ENCODE measurements at places on chromosomes 7 and 10.

- peak; percentile 85 for DNase-seq
Observed at GRCh38 chr10:68208424-68209042, 23.4 kb downstream of the ATOH7 start.

DNA sequence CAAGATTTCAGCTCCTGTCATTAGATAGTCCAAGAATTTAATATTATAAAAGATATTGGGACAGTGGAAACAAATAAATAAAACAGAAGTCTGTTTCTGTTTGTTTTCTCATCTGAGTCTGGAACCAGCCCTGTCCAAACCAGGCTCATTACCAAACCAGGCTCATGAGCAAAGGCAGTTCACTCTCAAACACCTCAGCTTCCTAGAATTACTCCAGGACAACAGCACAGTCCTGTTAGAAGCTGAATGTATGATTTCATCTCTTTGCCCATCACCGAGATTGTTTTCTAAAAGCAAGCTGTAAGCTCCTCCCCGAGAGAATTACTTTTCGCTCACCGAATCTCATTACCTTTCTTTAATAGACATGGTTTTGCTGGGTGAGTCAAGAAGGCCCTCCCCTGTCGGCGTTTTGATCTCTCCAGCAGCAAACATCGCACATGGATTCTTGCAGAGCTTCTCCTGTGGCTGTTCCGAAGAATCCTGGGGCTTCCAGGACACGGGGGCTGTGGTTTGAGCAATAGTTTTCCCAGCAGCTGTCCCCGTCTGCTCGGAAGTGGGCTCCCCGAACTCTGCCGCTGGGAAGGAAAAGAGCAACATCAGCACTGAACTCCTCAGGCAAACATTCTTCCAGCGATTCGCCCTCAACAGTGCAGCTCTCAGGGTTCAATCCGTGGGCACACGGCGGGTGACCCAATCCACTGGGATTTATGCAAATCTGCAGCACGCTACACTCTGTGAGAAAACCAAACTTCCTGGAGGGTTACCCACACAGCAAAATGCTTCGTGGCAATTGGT is 112.5 kb downstream of the SVIL start:
- peak; percentile 75 for DNase-seq

- DNase-seq, result peak; percentile 92
Observed at GRCh38 chr7:5773661-5774086, 7.8 kb downstream of the RNF216 start.

DNA sequence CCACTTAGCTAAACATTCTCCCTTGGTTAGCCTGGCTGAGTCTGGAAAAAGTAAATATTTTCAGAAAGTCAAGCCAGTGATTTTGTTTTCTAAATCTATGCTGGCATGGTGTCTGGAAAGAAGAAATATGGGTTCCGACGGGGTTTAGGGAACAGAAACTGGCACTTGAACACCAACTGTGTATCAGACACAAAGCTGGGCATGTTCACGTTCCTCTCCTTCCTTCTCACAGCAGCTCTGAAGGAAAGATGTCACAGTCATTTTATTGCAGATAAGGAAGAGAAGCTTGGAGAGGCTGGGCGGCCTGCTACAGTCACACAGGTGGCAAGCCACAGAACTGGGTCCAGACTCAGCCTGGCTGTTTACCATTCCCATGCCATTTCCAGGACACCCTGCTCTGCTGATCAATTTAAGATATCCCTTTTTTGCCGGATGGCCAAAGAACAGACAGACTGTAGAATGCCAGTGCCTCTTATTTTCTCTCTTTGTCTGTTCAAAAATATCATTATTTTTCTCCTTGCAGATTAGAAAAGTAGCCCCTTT is 118.8 kb downstream of the HERPUD2 start:
- DNase-seq, result no peak

DNA sequence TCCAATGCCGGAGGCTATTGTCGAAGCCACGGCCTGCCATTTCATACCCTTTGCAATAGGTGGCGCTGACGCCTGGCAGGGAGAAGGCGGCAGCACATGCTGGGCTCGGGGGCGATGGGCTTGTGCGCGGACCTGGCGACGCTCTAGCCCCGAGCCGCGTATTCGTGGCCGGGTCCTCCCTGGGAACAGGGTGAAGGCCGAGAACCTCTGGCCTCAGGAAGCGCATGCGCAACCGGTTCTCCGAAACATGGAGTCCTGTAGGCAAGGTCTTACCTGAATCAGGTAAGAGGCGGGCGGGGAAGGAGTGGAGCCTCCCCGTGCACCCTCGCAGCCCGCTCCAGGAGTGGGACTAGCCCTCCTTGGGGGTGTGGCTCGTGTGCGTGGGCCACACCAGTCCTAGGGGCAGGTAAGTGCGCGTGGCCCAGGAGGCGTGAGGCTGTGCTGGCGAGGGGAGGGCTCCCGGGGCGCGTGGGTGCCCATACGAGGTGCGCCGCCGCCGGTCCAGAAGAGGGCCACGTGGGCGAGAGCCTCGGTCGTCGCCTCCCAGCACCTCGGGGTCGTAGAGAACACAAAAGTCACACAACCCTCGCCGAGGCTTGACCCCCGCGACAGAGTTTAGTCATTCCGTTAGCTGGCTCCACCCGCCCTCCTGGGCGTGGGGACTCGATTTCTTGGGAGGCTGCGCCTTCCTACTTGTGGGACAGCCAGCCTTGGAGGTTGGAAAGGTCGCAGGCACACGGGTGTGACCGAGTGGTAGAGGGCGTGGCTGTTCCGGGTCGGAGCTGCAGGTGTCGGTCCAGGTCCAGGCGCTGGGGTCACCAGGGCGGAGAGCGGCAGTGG is 5.6 kb upstream of the MEST start:
- peak; percentile 50 for DNase-seq

DNA sequence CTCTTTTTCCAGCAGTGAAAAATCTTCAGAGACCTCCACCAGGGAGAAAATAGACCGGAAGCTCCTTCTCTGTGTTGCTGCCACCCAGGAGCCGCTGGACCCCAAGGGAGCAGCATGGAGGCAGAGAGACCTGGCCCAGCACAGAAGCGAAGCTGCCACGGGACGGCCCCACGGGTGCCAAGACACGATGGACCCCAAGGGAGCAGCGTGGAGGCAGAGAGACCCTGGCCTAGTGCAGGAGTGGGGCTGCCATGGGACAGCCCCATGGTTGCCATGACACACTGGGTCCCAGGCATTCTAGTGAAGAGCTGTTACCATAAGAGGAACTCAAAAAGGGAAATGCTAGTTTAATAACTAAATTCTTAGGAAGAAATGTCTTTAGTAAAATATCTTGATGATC is 186.3 kb downstream of the PTPRN2 start:
- no peak for DNase-seq

- no peak for DNase-seq
Observed at GRCh38 chr7:70384024-70384423, 747.9 kb upstream of the GALNT17 start.

DNA sequence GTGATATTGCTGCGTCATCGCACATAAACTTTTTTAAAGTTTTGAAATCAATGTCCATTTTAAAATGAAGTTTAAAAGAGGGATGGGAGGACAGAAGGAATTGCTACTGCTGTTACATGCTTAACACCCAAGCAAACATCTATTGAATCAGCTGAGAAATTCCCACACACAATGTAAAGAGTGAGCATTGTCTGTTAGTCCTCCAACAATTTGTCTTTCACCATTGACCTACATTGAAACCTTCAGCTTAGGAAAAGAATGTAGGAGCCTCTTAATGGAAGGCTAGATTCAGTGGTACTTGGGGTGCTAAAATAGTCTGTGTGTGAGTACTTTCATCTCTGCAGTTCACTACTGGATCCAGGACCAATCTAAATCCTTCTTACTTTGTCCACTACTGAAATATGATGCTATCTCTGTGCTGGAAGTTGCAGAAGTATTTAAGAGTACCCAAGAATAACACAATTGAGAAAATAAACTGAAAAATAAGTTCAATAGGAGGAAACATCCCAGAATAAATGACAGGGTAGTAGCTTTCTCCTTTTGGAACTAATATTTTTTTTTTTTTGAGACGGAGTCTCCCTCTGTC is 23.8 kb upstream of the FBXW4 start:
- DNase-seq, result peak; percentile 55

- DNase-seq, result peak; percentile 45
Observed at GRCh38 chr7:113085781-113086390, 741 bp downstream of the GPR85 start.

GRCh38 chr7:152341039-152341913 is 94.5 kb downstream of the KMT2C start:
- DNase-seq, result peak; percentile 88

DNA sequence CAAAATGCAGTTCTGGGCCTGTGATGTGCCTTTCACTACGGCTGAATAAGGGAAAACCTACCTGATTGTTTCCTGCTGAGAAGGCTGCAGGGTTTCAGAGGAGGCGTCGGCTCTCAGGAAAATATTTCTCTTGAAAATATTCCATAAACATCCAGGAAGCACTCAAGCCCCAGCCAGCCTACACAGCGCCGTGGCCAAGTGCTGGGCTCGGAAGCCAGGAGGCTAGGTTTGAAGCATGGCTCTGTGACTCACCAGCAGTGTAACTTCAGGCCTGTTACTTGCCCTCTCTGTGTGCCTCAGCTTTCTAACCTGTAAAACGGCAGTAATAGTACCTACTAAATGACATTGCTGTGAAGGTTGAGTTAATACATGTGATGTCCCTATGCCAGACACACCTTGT is 399.1 kb downstream of the GATA3 start:
- DNase-seq, result no peak

GRCh38 chr7:5179756-5180155 is 10.3 kb upstream of the WIPI2 start:
- DNase-seq, result no peak

DNA sequence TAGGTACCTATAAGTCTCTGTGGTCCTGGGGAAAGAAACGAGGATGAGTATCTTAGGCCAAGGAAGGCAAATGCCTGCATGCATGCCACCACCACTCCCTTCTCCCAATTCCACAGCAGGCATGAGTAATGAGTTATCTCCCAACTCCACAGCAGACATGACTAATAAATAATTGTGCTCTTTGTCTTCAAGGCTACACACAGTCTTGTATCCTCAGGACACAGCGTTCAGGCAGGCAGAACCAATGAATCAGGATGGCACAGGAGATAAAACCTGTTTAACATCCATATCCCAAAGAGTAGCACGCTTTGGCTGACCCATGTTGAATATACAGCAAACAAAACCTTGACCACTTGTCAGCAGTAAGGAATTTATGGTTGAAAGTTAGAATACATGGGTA is 229.7 kb upstream of the NFE2L3 start:
- DNase-seq, result no peak

DNA sequence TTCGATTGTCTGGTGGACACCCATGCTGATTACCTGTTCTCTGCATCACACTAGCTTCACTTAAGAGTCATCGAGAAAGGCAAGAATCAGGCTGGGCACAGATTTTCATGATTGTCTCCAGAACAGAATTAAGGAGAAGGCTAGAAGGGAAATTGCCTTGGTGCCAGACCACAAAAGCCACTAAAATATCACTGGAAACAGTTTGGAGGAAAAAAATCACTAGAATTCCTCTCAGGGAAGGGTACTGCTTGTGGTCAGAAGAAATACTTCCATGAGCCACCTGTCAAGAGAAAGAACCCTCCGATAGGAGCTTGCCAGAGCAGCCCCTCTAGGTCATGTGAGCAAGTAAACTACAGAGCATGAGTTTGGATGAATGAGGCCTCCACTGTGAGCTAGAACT is 269.3 kb upstream of the TEX47 start:
- DNase-seq, result peak; percentile 2

DNA sequence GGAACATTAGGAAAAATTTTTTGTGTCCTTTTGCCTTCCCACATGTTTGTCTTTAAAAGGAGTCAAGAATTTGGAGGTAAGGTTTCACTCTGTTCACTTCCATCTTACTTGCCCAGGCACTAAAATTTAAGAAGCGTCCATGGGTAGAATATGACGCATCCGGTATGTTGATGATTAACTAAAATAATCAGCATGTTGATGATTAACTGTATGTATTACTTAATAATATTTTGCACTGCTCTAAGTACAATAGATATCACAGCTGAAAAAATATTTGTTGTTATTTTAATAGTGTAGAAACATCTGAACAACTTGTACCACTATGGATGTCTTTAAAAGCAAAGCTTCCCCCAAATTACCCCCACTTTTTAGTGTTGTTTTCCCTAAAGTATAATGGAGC is 11.5 kb downstream of the ANKRD22 start:
- DNase-seq, result no peak

GRCh38 chr7:96181174-96181573 is 140.7 kb downstream of the SLC25A13 start:
- DNase-seq, result no peak

- DNase-seq, result peak; percentile 7
Observed at GRCh38 chr7:156064971-156065386, 252.7 kb upstream of the SHH start.

GRCh38 chr10:32377458-32378259 is 30.7 kb upstream of the EPC1 start:
- DNase-seq, result peak; percentile 62

- DNase-seq, result peak; percentile 73
Observed at GRCh38 chr10:16545116-16545736, 23.5 kb upstream of the C1QL3 start.

DNA sequence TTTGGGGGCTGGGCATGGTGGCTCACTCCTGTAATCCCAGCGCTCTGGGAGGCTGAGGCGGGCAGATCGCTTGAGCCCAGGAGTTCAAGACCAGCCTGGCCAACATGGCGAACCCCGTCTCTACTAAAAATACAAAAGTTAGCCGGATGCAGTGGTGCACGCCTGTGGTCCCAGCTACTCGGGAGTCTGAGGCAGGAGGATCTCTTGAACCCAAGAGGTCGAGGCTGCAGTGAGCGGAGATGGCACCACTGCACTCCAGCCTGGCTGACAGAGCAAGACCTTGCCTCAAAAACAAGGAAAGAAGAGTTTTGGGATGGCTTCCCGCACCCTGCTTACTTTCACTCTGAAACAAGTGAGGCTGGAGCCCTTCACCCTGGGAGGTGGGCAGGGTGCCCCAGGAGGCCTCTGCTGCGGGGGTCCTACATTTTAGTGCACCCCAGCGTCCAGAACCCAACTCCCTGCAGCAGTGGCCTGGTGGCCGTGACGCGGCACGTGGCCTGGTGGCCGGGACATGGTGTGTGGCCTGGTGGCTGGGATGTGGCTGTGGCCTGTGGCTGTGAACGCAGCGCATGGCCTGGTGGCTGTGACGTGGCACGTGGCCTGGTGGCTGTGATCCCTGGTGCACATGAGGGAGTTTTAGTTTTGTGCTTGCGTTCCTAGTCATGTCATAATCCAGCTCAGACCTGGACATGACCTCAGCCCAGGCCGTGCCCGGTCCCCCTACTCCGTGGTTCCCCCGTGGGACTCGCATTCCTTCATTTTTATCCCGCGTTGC is 9.3 kb downstream of the KNDC1 start:
- DNase-seq, result no peak

GRCh38 chr10:31359979-31360378 is 41.0 kb downstream of the ZEB1 start:
- DNase-seq, result peak; percentile 27

DNA sequence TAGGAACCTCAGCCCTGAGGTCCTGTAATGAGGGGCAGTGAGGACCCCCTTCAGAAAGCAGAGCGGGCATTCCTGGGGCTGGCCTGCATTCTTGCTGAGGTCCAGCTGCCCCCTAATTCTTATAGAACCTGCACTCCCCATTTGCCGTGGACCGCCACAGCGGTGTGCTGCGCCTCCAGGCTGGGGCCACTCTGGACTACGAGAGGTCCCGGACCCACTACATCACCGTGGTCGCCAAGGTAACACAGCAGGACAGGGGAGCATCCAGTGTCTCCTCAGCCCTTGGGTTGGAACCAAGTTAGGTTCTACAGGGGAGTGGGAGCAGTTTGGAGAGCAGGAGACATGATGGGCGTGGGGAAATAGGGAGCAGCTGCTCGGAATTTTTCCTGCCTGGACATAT is 7.3 kb downstream of the CDHR1 start:
- DNase-seq, result no peak

GRCh38 chr10:112283100-112283499 is at the start of gene TECTB:
Gene TECTB, plus strand, starts transcription at chr10:112283400. Its CDS starts 335 bp downstream, at chr10:112283735.
- DNase-seq, result no peak

All from choroid plexus epithelial cell (primary cell).